Activated CD8-positive, alpha-beta memory T cell treated with anti-CD3 and anti-CD28 coated beads, Interleukin-2, amount 50 U/mL, for 4 hours (primary cell): ENCODE measurements at places on chromosomes 2 and 18.

DNA sequence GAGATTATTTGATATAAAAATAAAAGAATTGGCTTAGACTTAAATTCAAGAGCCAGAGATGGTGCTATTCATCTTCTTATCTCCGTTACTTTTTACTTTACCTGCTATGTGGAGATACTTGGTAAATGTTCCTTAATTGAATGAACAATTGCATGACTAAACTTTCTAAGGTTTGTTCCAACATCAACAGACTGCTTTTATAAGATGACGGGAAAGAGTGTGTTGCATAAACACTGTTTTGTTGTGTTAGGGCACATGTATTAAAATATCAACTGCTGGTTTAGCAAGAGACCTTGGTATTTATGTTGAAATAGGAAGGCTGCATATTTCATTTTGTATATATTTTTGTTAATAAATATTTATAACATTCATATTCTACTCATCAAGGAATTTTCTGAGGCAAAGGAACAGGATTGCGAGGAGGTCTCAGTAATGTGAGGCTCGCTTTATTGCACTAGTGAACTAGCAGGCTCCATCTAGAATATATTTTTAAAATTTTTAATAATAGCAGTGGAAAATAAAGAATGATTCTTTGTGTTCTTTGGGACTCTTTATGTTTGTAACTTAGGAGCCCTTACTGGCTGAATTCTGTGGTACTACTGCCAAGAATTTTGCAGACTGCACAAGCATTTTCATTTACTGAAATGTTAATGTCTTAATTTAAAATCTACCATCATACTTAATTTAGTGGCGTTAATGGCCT, 10.7 kb upstream of the NFE2L2 start:
- DNase-seq = no peak

DNA sequence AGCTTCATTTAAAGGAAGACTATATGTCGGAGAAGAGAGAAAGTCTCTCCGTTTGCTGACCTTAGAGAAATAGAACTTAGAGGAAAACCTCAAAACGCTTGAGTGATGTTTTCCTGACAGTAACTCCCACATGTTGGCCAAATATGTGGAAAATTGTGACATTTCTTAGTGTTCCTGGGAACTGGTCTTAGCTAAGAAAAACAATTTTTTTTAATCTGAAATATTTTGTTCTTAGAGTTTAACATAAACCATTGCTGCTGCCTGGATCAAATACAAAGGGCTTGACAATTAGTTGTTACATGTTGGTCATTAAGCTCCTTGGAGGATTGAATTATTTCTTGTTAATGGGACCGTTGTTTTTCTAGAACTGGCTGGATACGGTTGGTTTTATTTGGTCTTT, 16.3 kb downstream of the DYNC2LI1 start:
- DNase-seq = no peak

DNA sequence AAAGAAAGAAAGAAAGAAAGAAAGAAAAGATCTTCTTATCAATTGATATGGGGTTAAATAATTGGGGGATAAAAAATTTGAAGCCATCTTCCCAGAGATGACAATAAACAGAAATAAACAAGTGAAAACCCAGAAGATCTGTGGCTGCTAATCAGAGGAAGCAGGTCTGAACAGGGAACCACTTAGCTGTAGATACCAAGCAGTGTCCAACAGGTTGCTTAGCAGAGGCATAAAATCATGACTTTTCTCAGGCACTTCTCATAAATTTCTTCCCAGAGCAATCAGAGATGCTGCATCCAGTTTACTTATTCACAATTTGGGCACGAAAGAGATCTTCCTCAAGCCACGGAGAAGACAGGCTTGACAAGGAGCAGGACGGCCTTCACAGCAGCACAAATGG, 5.7 kb upstream of the LPIN1 start:
- no peak for DNase-seq

DNA sequence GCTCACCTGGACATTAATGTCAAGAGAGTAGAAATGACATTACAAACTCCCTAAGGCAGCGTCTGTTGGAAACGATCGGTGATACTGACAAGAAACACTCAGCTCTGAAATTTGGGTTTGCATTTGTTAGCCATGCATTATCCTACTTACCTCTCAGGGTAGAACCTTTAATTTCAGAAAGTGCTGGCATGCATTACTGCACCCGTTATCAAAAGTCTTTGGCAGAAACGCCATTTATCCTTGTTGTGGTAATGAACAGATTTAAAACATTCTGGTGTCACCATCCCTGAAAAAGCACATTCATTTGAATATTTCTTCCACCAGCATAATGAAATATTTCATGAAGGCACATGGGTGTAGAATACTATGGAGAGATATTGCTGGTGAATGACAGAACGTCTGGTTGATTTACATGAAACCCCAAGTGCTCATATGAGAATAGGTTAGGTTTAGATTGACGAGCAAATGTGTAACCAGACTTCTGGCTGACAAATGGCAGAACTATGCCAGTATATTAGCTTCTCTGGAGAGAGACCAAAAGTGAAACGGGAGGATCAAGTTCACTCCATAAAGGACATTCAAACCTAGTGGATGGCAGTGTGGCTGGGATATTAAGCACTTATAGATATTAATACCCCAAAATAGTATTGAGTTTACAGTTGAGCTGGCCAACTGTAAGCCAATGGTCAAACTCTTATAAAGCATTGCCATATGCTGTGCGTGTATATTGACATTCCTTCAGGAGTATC, 53.5 kb upstream of the ITGB6 start:
- DNase-seq = no peak

GRCh38 chr2:42928161-42928691, 135.8 kb upstream of the HAAO start:
- no peak for DNase-seq

DNA sequence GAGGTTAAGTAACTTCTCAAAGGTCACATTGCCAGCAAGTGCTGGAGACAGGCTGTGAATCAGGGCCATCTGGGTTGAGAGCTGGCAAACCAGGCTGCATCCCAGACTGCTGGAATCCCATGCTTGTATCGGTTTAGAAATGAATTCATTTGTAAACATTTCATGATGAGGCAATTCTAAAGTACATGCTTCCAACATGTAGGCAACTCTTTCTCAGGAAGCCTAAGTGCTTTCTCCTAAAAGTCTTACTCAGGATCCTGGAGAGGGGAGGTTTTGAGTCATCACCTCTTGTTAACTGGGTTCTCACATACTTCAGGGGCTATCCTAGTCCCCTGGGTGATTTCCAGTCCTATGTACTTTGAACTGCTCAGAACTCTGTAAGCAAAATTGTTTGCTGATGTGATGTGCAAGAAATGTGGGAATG, 416.5 kb downstream of the MEIS1 start:
- no peak for DNase-seq

- DNase-seq = no peak
These were observed 83.5 kb upstream of the CDCA7 start for GRCh38 chr2:173271135-173271534.

DNA sequence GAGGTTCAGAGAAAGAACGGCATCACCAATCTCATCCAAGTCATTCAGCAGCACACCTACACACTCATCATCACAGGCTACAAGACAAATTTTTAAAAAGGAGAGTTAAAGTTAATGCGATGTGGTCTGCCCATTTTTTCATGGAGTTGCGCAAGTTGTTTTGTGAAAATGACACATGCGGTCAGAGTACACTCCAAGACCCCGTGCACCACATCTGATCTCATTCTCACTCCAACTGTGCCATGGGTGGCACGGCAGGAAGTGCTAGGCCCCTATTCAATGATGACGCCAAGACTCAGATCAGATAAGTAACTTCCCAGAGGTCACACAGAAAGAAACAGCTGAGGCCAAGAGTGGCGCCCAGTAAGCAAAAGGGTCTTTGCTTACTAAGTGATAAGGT, 119.8 kb downstream of the LAMA1 start:
- DNase-seq = no peak

DNA sequence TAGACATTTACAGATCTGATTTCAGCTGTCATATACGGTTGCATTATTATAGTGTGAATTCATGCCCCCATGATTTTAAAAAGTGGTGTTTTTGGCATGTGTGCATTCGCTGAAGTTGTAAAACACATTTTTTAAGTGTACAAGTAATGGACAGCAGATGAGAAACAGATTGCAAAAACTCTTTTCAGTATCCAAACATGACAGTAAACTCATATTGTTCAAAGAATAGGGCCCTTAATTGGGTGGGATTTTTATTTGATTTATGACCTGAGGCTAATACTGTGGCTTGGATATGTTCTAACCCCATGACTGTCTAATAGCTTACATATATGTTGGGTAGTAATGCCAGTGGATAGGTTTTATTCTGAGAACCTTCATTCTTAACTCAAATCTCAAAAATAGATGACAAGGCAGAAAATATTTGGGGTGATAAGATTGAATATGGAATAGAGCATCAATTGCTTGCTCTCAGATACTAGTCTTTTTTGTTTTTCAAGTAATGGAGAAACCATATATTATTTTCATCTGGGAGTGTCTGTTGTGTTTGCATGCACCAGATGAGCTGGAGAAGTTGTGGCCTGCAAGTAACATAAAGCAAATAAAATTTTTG, 118.6 kb downstream of the PARD3B start:
- no peak for DNase-seq

GRCh38 chr2:201781557-201782051, 871 bp upstream of the ALS2 start:
- DNase-seq = no peak

- no peak for DNase-seq
These were observed 131.2 kb upstream of the SEC11C start for GRCh38 chr18:59008302-59008974.

DNA sequence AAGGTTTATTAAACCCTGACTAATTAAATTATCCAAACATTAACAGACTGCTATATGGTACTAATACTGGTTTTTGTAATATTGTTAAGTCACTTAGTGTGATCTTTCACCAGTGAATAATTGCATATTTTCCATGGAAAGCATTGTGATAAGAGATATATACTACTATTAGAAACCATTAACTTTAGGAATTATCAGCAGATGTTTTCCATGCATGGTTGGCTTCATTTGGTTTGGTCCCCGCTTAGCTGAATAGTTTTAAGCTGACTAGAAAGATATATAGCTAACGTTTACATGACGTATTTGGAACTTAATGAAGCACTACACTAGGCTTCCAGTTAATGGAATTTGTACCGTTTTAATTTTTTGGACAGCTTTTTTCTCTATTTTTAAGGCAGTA, 37.9 kb downstream of the LCLAT1 start:
- no peak for DNase-seq
